ENCODE measurements at places on chromosomes 1 and 21.

DNA sequence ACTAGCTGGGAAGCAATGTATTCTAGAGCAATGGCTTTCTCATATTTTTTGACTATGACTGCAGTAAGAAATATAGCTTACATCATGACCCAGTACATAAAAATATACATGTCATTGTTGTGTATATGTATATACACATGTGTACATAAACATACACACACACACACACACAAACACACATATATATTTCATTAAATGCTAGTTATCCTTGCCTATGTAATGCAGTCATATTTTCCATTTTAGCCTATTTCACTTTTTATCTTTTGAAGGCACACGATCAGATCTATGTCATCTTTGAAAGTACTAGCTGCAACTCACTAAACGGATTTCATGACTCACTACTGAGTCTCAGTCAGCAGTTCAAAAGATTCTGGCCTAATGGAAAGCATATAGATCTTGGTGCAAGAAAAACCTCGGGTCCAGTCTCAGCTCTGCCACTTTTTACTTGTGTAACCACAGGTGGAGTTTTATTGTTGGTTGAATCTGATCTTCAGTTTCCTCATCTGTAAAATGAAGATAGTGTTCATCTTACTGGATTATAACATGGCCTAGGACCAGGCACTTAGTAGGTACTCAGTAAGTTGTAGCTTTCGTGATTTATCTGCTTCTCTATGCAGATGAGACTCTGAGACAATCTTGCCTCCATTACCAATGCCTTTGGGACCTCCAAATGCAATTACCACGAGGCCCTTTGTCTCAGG, 325.6 kb downstream of the RRAGC start:
- DNase-seq = no peak
- H3K27me3 ChIP-seq = peaks cover 13% of the 10 kb centered on the region
- no peak overlapping the region for H3K27ac ChIP-seq
- no peak overlapping the region for H3K4me3 ChIP-seq

GRCh38 chr1:22234476-22235030, 91.7 kb upstream of the WNT4 start:
- H3K27me3 ChIP-seq = peaks cover 7% of the 10 kb centered on the region
- DNase-seq = no peak
- no peak overlapping the region for H3K27ac ChIP-seq
- H3K4me3 ChIP-seq = no peak overlapping the region

GRCh38 chr1:45196863-45197262, 9.5 kb downstream of the ZSWIM5 start:
- DNase-seq = no peak
- no peaks in the 10 kb centered on the region for H3K4me1 ChIP-seq
- no peak overlapping the region for H3K27ac ChIP-seq
- H3K27me3 ChIP-seq = peaks cover 1% of the 10 kb centered on the region

DNA sequence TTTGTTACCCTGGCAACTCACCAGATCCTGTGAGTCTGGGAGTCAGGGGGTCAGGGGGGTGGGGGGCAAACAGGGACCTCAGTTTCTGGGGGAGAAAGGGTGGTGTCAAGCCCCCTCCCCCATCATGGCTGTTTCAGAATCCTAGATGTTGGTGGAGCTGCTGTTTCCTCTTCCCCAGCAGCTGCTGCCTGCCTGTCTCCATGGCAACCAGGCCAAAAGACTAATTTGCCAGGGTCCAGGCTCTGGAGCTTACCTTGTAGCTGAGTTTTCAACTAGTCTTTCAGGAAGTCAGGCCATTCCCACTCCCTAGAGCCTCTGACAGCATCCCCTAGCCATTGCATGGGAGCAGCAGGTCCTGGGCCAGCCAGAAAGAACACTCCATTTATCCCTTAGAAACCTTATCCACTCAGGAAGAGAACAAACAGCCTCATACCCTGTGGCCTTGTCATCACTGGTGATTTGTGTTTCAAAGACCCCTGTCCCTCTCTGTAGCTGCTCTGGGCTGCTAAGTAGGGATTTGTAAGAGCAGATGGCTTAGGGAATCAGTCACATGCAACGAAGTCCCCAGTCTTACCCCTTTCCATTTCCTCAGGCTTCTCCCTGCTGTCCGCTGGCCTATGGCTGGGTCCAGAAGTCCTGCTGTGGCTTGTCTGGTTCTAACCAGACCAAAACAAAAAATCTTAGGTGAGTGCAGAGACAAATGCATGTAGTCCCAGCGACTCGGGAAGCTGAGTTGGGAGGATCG, 21.5 kb upstream of the STMN1 start:
- no peak overlapping the region for H3K4me3 ChIP-seq
- H3K27me3 ChIP-seq = peaks cover 36% of the 10 kb centered on the region

GRCh38 chr1:165893507-165893906, 66.1 kb downstream of the UCK2 start:
- H3K4me3 ChIP-seq = no peak overlapping the region
- H3K36me3 ChIP-seq = peaks cover 27% of the 10 kb centered on the region
- no peak for DNase-seq
- H3K27ac ChIP-seq = no peak overlapping the region
- no peaks in the 10 kb centered on the region for H3K27me3 ChIP-seq
- peaks cover 14% of the 10 kb centered on the region for H3K4me1 ChIP-seq

GRCh38 chr1:154726896-154727753, 119.1 kb upstream of the ADAR start:
- no peaks in the 10 kb centered on the region for H3K36me3 ChIP-seq
- DNase-seq = no peak
- peaks cover 60% of the 10 kb centered on the region for H3K27me3 ChIP-seq
- H3K4me1 ChIP-seq = peaks cover 34% of the 10 kb centered on the region
- no peak overlapping the region for H3K27ac ChIP-seq

- no peak for DNase-seq
- H3K36me3 ChIP-seq = no peaks in the 10 kb centered on the region
- no peaks in the 10 kb centered on the region for H3K27me3 ChIP-seq
- H3K4me1 ChIP-seq = no peaks in the 10 kb centered on the region
Observed at GRCh38 chr1:196142111-196142640, 466.1 kb downstream of the KCNT2 start.

DNA sequence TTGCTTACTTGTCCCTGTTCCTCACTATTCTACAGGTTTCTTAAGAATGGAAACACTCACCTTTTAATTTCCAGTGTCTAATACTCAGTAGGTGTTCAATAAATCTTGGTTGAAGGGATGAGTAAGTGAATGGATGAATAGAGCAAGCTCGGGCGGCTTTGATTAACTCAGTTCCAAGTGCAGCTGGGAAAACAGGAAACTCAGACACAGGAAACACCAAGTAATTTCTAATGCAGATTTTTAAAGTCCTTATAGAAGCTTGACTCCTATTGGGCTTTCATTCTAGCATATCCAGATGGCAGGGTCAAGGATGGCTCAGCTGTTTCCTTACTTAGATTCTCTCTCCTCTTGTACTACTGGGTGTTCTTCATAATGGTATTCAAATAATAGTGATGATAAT, 14.0 kb downstream of the CAMK1G start:
- no peaks in the 10 kb centered on the region for H3K36me3 ChIP-seq
- no peak overlapping the region for H3K4me3 ChIP-seq
- H3K27ac ChIP-seq = no peak overlapping the region
- no peak for DNase-seq
- peaks cover 39% of the 10 kb centered on the region for H3K27me3 ChIP-seq

DNA sequence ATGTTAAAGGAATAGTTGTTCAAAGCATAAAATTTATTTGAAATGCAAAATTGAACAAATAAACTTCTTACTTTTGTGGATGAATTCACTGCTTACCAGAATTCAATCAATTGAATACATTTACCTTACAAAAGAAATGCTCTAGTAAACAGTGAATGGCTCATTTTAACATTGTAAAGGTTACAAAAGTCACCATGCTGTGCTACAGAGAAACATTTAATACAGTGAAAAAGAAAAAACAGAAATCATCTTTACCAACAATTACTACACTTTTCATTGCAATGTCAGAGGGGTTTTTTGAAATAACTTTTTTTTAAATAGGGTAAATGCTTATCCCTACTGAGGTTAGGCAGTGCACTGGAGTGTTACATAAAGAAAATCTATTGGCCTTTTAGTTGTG, 853.0 kb downstream of the NCAM2 start:
- DNase-seq = no peak
- H3K27ac ChIP-seq = no peak overlapping the region
- H3K27me3 ChIP-seq = no peaks in the 10 kb centered on the region

- no peak overlapping the region for H3K27ac ChIP-seq
- no peak overlapping the region for H3K4me3 ChIP-seq
- no peak for DNase-seq
- no peaks in the 10 kb centered on the region for H3K27me3 ChIP-seq
Observed at GRCh38 chr1:10514490-10515235, 39.9 kb downstream of the PEX14 start.

DNA sequence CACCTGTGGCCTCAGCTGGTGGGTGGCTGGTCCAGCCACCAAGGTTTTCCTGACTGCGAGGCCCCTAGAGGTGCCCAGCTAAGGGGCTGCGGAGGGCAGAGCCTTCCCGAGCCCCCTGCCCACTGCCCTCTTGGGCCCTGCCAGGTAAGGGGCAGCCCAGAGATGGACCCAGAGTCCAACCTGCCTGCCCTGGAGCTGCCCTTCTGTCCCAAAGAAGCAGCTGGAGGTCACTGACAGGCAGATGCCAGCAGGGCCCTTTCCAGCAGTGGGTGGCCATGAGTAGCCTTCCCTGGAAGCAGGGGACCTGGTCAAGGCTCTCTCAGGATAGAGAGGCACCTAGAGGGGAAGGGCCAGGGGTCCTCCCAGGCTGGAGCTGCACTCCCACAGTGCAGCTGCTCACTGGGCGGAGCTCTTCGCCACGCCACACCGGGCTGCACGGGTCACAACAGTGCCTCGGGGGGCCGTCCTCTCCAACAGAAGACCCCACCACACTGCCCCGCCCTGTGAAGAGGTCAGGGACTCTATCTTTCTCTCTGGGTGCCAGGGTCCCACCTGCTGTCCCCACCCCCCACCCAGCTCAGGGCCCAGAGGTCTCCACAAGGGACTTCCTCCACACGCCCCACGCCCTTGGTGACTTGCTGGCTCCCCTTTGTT, 10.9 kb upstream of the GNB1 start:
- no peak for DNase-seq
- H3K4me1 ChIP-seq = peaks cover 10% of the 10 kb centered on the region
- no peak overlapping the region for H3K4me3 ChIP-seq
- H3K36me3 ChIP-seq = no peaks in the 10 kb centered on the region

GRCh38 chr1:196183941-196184340, 424.3 kb downstream of the KCNT2 start:
- H3K27me3 ChIP-seq = no peaks in the 10 kb centered on the region
- H3K4me1 ChIP-seq = no peaks in the 10 kb centered on the region
- DNase-seq = no peak
- no peak overlapping the region for H3K27ac ChIP-seq
- H3K36me3 ChIP-seq = no peaks in the 10 kb centered on the region

Data from activated CD4-positive, alpha-beta memory T cell treated with anti-CD3 and anti-CD28 coated beads, Interleukin-2, amount 10 ng/mL, durations not matched to agents 7 days and 5 days (primary cell).